ENCODE measurements at places on chromosomes 6 and 20.

DNA sequence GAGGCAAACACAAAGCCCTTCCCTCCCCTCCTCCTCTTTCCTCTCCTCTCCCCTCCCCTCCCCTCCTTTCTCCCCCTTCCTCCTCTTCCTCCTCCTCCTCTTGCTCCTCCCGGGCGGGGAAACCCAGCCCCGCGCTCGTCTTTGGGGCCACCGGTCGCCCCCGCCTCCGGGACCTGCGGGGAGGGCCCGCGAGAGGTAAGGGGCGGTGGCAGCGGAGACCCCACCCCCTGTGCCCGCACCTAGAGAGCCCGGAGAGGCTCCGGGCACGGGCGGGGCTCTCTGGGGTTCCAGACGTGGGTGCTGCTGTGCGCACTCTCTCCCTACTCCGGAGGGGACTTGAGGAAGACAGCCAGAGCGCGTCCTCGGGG lies at the start of gene RIN2:
RIN2 (plus strand) TSS at position 126 of the 368 bp plus-strand sequence. CDS start 131,344 bp downstream, outside the sequence.
- DNase-seq, result no peak

GRCh38 chr6:37243816-37244370 lies 13.7 kb upstream of the TBC1D22B start:
- DNase-seq, result no peak

DNA sequence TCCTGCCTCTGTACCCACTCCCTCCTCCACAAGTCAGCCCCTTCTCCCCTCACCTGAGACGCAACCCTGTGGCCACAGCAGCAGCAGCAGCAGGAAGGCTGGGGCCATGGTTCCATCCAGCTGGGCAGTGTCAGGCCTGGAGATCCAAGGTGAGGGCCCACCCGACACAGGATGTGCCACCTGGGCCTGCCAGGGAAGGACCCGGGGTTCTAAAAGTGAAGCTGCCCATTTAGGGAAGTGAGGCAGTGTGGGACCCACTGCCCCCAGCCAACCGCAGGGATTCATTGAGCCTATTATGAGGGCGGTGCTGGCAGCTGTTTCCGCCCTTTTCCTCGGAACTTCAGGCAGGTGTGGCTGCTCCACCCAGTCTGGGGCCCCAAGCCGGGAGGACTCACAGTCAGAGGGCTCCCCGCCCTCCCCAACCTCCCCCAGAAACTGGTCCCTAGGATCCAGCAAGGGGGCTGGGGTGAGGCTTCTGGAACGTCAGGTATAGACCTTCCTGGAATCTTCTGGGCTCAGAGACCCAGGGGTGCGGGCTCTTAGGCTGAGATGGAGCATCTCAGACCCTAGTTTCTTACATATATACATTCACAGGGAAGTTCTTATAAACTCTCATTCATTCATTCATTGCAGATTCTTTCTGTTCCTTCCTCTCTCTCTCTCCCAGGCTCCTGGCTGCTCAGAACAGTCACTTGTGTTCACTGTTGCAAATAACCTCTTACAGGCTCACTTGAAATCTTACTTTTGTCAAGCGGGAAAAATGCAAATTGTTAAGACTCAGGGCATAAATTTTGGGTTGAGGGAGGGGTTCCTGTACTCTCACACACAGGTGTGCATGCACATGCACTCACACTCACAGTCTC lies at the start of gene TREML2:
TREML2 (minus strand) TSS at position 249 of the 863 bp plus-strand sequence; CDS start at position 108, 141 bp downstream.
- DNase-seq, result no peak

DNA sequence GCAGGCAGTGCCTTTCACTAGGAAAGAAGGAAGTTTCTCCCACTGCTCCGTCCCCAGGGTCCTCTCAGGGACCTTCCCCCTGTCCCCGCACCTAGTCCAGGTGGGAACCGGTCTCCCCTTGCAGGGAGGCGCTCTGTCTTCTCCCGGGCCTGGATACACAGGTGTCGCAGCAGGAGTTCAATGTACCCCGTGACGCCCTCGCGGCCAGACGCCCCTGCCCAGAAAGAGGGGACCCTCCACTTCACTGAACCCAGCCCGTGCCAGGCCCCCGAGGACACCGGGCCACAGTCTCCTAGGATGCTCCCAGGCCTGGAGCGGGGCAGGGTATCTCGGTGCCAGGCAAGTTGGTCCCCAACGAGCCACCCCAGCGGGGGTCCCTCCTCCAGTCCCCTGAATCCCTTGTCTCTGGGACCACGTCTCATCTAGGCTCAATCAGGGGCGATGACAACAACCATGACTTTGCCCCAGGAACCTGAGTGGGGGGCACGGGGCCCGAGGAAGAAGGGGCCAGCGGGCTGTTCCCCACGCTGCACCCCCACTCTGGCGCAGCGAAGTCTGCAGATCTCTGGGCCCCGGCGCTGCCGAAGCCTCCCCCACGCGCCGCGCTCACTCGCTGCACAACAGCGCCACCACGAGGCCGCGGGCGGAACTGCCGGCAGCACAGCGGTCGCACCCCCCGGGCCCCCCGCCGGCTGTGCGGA lies 103.0 kb downstream of the EDN3 start:
- no peak for DNase-seq

GRCh38 chr20:17460119-17460518 lies 71.1 kb downstream of the BFSP1 start:
- peak; percentile 10 for DNase-seq

DNA sequence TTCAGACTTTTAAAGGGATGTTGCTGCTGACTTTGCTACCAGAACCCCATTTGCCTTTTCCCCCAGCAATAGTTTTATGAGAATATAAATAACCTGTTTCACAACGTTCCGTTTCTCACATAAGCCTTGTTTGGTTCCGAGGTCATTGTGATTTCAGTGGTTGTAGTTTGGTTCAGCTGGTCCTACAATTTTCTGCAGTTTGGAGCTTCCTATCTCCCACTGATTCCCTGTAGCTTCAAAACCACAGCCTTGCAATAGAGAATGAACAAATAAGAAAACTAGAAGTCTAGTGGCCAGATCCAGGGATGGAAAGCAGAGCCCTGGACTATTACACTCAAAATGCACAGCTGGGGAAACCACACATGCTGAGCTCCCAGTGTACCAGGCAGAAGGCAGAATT lies 24.1 kb upstream of the SH3BGRL2 start:
- DNase-seq, result peak; percentile 23

GRCh38 chr6:19150307-19150706 lies 686.9 kb upstream of the ID4 start:
- no peak for DNase-seq

GRCh38 chr20:37404461-37404890 lies 58.5 kb downstream of the SRC start:
- DNase-seq, result no peak

- no peak for DNase-seq
Observed at GRCh38 chr6:22727710-22728109, 158.3 kb downstream of the HDGFL1 start.

- DNase-seq, result peak; percentile 46
Observed at GRCh38 chr20:38050686-38051085, 17.1 kb downstream of the RPRD1B start.

GRCh38 chr6:54238396-54238795 lies 69.8 kb upstream of the TINAG start:
- DNase-seq, result peak; percentile 40

DNA sequence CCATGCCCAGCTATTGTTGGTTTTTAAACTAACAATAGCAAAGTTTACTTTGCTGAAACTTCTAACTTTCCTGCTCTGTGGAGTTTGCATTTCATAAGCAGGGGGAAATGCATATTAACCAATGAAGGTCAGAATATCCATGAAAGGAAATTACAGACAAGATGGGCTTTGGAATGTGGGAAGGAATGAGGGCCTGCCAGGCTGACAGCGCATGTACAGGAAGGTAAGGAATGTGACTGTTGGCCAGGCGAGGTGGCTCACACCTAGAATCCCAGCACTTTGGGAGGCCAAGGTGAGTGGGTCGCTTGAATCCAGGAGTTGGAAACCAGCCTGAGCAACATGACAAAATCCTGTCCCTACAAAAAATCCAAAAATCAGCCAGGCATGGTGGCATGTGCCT lies 49.6 kb downstream of the CDK5RAP1 start:
- no peak for DNase-seq

- DNase-seq, result no peak
Observed at GRCh38 chr20:24384865-24385264, 84.6 kb upstream of the SYNDIG1 start.

GRCh38 chr6:119856136-119856535 lies 506.6 kb upstream of the MAN1A1 start:
- no peak for DNase-seq

DNA sequence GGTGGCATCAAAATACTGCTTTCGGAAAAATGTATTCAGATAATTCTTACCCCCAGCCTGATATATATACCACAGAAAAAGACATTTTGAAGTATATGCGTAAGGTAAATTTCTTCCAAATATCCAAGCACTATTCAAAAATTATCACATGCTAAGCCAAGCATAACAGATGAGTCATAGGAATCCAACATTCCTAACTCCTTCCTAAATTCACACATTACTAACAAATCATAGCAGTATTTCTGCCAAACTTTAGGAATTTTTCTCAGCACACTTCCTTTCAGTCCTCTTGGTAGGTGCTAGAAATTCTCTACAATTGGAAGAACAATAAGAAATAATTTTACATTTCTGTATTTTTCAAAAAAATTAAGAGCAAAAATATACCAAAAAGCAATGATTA lies 417.5 kb downstream of the EYS start:
- no peak for DNase-seq

- DNase-seq, result no peak
Observed at GRCh38 chr6:42340511-42340910, 111.2 kb downstream of the TRERF1 start.

- DNase-seq, result no peak
Observed at GRCh38 chr20:14543040-14543439, 205.6 kb upstream of the FLRT3 start.

DNA sequence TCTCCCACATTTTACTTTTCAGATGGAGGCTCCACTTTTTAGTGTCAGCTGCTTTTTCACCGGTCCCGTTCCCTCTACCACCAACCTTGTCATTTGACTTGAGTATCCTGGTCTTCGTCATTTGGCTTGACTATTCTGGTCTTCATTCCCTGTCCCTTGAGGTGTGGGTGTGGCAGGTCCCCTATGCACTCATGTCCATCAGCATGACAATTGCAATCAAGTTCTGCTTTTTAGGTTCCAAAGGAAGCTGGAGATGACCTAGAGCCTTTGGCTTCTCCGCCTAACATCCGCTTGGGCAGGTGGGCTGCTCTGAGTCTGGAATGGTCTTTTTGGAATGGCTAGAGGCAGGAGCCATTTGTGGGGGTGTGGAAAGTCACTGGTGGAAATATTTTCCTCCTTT lies 99.8 kb upstream of the MLN start:
- DNase-seq, result no peak

GRCh38 chr6:16450285-16450684 lies 211.9 kb downstream of the GMPR start:
- DNase-seq, result peak; percentile 63
